ENCODE measurements at places on chromosomes 12 and 14. TPM values are rescaled to one million over a fixed set of nuclear protein-coding genes. Genes with fewer than 3 reads are reported as not detected.

DNA sequence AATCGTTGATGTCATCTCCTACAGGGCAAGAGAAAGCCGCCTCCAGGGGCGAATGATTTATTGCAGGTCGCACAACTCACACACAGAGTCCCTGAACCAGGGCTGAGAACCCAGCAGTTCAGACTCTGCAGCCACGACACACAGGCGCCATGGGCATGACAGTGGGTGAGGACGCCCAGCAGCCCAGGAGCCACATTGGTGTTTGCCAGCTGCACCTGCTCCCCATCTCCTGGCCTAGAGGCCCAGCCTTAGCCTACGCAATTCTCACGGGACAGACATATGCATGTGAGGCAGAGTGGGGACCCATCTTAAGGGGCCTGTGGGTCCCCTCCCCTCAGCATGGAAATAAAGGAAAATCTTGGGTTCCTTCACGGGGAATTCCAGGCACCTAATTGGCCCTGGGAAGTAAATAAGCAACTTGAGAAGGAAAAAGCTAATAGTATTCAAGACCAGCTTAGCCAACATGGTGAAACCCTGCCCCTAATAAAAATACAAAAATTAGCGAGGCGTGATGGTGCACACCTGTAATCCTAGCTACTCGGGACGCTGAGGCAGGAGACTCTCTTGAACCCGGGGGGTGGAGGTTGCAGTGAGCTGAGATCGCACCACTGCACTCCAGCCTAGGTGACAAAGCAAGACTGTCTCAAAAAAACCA is 69.3 kb downstream of the RIMBP2 start:
- no peaks in the 10 kb centered on the region for H3K27me3 ChIP-seq
- H3K27ac ChIP-seq: no peak overlapping the region
- no peak for DNase-seq
- H3K36me3 ChIP-seq: no peaks in the 10 kb centered on the region
- H3K4me1 ChIP-seq: no peaks in the 10 kb centered on the region

The HSPB8 gene
- total RNA-seq: 108 TPM

The TMEM30B gene
- total RNA-seq: 51.0 TPM

GRCh38 chr14:79443602-79444001 is 767.7 kb downstream of the DIO2 start:
- H3K27ac ChIP-seq: no peak overlapping the region
- DNase-seq: no peak
- peaks cover 11% of the 10 kb centered on the region for H3K4me1 ChIP-seq
- no peaks in the 10 kb centered on the region for H3K27me3 ChIP-seq
- no peaks in the 10 kb centered on the region for H3K36me3 ChIP-seq

The CISTR gene
- not detected for total RNA-seq
